ENCODE measurements at places on chromosomes 7 and 10.

- DNase-seq = peak; percentile 53
Measured at GRCh38 chr10:70903262-70903921, 15.0 kb upstream of the PCBD1 start.

GRCh38 chr10:112810711-112811151 is 139.3 kb upstream of the TCF7L2 start:
- no peak for DNase-seq

DNA sequence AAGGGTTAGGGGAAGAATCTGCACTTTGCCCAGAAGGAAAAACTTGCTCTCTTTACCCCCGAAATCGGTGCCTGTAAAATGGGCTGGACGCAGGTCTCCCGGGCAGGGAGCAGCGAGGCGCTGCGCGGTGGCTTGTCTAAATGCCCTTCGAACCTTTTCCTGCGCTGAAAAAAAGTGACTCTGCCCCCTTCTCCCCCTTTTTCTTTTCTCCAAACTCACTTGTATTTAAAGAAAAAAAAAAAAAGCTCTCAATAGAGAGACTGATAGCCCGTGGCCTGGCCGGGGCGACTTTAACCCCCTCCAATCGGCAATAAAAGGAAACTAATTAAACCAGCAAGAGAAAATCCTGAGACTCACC is 286 bp downstream of the SP8 start:
- DNase-seq = no peak

- DNase-seq = no peak
Measured at GRCh38 chr7:22681312-22681711, 45.7 kb upstream of the IL6 start.

- DNase-seq = no peak
Measured at GRCh38 chr7:158098125-158099030, 489.2 kb downstream of the PTPRN2 start.

GRCh38 chr10:36115364-36115763 is 473.3 kb upstream of the FZD8 start:
- no peak for DNase-seq

- peak; percentile 42 for DNase-seq
Measured at GRCh38 chr7:74013539-74014272, 14.3 kb upstream of the ELN start.

DNA sequence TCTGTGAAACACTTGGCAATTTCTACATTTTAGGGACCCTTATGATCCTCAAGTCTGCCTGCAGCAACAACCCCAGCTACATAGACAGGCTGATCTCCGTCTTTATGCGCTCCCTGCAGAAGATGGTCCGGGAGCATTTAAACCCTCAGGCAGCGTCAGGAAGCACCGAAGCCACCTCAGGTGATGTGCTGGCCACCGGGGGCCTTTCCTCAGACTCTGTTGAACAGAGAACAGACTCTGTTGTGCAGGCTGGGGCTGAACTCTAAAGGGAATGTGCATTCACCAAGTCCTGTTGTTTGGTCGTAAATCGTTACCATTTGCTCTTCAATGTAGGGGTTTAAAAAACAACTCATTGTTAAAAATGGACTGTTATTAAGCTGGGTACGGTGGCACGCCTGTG is 86.3 kb downstream of the TRRAP start:
- no peak for DNase-seq

GRCh38 chr7:3649250-3649649 is 348.2 kb downstream of the SDK1 start:
- DNase-seq = no peak

- no peak for DNase-seq
Measured at GRCh38 chr7:158987691-158988090, 131.3 kb downstream of the DYNC2I1 start.

- no peak for DNase-seq
Measured at GRCh38 chr7:142384493-142384922, 126.7 kb upstream of the PRSS58 start.

GRCh38 chr10:62582101-62582705 is 208.0 kb downstream of the ZNF365 start:
- DNase-seq = no peak

DNA sequence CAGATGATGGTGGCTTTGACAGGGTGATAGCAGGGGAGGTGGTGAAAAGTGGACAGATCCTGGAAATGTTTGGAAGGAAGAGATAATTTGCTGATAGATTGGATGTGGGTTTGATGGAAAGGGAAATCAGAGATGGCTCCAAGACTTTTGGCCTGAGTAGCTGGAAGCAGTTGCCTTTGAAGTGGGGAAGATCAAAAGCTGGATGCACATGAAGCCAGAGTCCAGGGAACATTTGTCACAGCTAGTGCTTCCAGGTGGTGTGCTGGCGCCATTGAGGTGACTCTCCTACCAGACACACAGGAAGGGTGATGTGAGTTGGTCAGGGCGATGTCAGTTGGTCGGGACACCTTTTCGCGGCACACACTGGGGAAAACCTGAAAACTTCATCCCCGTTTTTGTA is 15.9 kb downstream of the DYNC1I1 start:
- DNase-seq = no peak

- no peak for DNase-seq
Measured at GRCh38 chr7:159031750-159032149, 112.9 kb downstream of the VIPR2 start.

GRCh38 chr7:1912593-1913465 is 242.8 kb downstream of the ELFN1 start:
- DNase-seq = no peak

- DNase-seq = no peak
Measured at GRCh38 chr10:69938541-69938991, 114.1 kb upstream of the MACROH2A2 start.

- DNase-seq = no peak
Measured at GRCh38 chr7:158128572-158128971, 459.1 kb downstream of the PTPRN2 start.

DNA sequence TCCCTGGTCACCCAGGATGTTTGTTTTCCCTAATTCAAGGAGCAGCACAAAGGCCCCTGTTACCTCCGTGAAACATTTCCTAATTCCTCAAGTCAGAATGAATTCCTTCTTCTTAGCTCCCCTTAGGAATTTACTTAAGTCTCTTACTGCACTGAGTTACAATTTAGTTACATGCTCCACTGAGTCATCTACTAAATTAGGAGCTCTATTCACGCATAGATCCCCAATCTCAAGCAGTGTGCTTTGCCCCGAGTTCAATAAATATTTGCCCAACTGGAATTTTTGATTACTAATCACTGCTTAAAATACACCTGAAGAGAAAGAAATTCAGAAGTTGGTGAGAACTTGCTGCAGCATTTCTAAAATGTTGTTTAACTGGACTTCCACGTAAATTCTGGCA is 329.4 kb upstream of the MYO3A start:
- no peak for DNase-seq

- DNase-seq = no peak
Measured at GRCh38 chr10:61939902-61940301, 38.4 kb downstream of the ARID5B start.

GRCh38 chr7:43649755-43650274 is 66.9 kb downstream of the STK17A start:
- DNase-seq = no peak

DNA sequence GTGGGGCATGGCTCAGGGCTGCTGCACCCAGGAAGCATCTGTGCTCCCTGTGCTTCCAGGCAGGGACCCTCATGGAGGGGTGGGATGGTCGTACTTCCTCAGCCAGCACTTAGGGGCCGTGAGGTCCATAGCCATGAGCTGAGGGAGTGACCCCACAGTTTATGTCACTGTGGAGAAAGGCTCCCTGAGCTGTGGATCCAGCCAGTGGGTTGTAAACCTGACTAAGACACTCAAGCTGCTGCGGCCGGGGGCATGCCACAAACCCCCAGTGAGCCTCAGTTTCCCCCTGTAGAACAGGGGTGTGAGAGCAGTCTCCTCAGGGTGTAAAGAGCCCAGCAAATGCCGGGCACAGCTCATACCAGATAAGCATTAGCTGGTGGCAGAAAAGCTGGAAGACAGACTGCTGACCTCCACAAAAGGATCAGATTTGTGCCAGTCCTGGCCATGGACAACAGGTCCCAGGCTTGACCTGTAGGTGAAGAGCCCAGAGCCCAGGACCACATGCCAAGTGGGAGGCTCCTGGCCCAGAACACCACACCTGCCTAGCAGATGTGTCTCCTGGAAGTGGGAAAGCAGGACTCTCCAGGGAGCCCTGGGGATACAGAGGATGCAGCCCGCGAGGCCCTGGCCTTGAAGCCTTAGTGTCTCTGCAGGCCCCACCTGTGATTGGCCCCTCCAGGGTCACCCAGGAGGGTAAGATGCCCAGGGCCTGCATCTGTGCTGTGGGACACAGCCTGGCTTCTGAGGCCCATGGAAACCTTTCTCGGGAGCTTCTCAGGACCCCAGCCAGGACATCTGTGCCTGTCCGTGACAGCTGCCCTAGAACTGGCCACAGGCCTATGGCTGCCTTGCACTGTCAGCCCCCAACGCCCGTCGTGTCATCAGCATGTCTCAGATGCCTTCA is 78.1 kb upstream of the RET start:
- no peak for DNase-seq

GRCh38 chr7:17305387-17306171 is 7.1 kb downstream of the AHR start:
- DNase-seq = no peak

GRCh38 chr7:123183431-123183830 is 16.3 kb downstream of the SLC13A1 start:
- no peak for DNase-seq

DNA sequence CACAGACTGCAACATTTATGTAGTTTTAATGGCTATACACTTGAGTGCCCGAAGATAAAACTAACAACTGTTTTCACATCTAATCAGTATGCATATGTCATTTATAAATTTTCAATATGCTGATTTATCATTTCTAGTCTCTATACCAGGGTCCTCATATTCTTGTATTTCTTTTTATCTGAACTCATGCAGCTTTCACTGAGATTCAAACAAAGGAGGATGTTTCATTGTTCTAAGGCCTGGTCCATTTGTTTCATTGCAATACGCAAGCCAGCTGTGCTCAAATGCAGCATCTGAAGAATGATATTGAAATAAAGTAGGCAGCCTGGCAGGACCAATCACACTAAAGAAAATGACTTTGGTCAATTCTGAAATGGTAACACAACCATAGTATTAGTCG is 31.7 kb downstream of the MAGI2 start:
- DNase-seq = no peak

GRCh38 chr7:33845991-33846509 is 59.3 kb upstream of the BMPER start:
- no peak for DNase-seq

- DNase-seq = no peak
Measured at GRCh38 chr10:50299948-50300669, 48.8 kb upstream of the ASAH2 start.

DNA sequence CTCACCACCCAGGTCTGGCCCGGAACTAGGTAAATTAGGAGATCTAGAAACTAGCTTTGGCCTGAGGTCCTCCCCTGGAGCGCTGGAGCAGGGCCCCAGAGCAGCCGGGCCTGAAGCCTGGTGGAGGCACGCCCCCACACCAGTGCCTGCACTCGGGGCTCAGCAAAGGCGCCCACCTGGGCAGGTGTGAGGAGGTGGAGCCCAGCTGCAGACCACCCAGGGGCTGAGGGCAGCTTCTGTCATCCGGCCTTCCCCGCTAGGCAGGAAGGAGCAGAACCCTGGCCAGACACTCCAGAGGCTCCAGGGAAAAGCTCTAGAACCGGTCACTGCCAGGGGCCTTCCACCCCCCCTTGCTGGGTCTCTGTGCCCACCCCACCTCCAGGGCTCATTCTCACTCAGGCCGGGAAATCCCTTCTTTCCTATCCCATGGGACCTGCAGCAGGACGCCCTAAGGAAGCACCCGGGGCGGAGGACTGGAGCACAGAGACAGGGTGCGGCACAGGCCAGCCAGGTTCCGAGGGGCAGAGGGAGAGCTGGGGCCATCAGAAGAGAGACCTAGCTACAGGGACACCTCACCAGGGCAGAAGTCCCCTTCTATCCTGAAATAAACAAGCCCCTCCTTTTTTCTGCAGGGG is 161.2 kb downstream of the NRF1 start:
- no peak for DNase-seq
